T-helper 2 cell (primary cell): ENCODE measurements at places on chromosomes 1 and 21.

- DNase-seq, result no peak
Observed at GRCh38 chr1:2200308-2200943, 5.9 kb upstream of the FAAP20 start.

DNA sequence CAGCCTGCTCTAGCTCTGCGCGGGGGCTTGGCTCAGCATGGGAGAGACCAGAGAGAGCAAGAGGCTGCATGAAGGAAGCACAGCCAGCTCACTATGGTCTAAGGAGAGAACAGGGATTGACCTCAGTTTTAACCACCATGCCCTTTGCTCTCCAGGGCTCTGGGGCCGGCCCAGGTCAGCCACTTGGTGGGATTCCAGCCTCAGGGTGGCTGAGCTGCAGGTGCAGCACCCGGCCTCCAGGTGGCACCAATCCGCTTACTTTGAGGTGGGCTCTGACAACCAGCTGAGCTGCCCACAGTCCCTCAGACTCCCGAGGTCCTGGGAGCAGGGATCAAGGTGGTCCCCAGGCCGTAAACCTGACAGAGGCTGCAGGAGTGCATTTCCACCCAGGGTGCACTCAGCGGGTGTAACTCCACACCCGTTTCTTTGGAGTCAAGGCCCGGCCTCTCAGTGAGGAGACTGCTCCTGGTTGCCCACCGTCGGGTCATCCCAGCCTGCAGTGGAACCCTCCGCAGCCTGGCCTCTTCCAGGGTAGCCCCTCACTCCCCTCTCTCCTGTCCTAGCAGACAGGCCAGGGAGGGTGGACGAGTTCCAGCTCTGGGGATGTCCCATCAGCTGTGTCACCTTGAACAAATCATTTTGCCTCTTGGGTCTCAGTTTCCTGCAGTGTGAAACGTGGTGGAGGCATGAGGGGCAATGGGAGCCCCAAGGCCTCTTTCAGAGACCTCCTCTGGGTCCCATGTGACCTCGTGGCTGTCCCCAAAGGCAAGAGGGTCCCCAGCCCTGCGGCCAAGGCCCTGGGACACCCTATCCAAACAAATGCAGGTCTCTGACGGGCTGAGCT, 607 bp upstream of the LGR6 start:
- DNase-seq, result peak; percentile 36

DNA sequence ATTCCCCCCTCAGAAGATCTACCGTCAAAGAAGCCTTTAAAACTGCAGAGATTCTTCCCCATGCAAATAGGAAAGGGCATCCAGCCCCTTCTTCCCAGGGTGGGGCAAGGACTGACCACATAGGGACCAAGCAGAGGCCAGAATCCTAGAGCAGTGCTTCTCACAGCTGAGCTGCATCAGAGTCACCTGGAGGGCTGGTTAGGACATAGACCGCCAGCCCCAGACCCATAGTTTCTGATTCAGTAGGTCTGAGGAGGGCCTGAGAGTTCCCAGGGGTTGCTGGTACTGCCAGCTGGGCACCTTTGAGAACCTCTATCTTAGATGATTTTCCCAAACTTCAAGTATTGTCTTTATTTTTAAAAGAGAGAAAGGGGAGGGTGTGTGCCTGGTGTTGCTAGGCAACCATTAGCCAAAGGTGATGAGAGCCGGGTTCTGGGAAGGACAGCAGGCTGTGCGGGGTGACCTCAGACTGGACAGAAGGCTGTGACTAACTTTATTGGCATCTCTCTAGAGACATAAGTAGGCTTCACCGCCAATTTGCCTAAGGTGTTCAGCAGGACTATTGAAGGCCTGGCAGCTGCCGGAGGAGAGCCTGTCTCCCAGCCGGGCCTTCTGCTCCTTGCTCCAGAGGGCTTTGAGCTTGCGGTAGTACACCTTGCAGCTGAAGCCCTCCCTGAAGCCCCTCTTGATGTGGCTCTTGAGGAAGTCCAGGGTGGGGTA, 3.0 kb downstream of the SPATA46 start:
- DNase-seq, result no peak

DNA sequence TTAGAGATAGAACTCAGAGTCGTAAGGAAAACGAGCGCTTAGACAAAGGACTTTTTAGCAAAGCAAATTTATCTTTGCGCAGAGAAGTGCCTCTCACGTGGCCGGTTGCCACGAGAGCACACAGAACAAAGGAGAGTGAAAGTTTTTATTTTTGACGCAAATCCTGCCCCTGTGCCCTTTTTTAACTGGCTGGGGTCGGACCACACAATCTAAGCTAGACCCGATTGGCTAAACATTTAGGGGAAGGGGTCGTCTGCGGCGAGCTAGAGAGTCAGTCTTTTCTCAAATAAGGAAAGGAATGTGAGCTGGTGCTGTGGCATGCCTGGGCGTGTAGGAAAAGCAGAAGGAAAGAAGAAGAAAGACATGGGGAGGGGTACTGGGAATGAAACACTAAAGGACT, 2.4 kb downstream of the KRTAP10-2 start:
- no peak for DNase-seq

DNA sequence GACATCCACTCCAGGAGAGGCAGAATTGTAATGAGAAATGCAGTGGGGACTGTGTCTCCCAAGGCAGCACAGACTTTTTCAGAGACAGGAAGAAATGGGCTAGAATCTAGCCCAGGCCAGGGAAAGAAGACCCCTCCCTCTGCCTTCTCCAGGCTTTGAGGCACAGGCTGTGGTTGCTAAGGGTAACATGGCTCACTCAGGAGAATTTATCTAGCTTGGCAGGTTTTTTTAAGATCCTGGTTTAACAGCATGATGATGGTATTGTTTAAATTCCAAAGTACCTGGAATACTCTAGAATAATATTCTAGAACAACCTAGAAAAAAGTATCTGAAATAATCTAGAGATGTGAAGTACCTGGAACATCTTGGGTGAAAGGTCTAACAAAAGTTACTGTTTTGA, 125.6 kb downstream of the URB2 start:
- DNase-seq, result no peak

- DNase-seq, result no peak
Observed at GRCh38 chr1:158945061-158945460, 13.7 kb downstream of the PYHIN1 start.

- DNase-seq, result no peak
Observed at GRCh38 chr1:205976708-205977401, 26.3 kb downstream of the RAB7B start.

DNA sequence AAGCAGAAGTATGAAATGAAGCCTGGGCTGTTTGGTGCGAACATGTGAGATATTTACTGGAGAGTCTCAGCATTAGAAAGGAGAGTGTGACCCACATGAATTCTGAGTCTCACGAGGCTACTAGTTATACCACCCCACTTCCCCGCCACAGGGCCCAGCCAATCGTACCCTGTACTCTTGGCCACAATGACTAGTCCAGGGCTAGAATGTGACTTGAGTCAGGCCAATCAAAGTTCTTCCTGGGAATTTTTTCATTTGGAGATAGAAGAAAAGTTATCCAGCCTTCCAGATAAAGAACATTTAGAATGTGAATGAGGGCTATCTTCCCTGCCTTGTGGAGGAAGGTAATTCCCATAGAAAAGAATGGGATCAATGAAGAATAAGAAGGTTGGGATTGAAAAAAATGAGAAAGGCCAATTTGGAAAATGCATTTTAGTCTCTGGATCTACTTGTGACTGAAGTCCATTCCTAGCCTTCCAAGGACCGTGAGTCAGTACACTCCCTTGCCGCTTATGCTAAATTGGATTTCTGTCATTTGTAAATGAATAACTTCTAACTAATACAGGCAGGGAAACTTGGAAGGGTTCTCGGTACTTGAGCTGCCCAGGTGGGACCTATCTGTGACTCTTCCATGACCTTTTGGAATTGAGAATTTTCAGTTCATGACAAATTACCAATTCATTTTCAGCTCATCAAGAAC, 12.3 kb upstream of the RIMKLA start:
- no peak for DNase-seq

DNA sequence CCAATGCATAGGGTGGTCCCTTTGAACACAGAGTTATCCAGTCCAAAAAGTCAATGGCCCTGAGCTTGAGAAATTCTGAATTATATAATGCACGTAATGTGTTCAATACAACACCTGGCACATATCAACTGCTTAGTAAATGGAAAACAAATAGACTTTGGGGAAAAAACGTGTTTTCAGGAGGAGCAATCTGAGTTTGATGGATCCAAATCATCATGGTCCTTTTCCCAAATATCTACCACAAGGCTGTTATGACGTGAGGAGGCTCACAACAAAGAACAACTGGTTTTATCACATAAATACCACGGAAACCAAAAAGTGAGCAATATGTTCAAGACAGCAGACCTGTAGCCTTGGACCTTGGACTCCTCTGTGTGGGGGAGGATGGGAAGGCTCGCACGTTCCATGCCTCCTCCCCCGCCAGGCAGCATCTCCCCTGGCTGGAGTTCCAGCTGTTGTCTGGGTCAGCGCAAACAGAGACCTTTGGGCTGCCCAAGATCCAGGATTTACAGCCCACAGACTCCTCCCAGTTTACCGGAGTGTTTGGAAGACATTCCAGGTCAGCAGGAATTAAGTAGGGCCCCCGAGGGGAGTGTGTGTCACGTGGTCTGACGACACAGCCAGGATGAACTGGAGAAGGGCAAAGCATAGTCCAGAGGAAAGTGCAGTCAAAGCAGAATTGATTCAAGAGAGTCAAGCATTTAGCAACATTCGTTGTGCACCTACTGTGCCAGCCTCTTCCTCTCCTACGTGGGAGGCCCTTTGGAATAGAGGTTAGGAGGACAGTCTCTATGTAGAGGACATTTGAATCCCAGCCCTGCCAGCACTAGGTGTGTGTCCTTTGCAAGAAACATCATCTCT, 32.2 kb upstream of the MED18 start:
- DNase-seq, result no peak

DNA sequence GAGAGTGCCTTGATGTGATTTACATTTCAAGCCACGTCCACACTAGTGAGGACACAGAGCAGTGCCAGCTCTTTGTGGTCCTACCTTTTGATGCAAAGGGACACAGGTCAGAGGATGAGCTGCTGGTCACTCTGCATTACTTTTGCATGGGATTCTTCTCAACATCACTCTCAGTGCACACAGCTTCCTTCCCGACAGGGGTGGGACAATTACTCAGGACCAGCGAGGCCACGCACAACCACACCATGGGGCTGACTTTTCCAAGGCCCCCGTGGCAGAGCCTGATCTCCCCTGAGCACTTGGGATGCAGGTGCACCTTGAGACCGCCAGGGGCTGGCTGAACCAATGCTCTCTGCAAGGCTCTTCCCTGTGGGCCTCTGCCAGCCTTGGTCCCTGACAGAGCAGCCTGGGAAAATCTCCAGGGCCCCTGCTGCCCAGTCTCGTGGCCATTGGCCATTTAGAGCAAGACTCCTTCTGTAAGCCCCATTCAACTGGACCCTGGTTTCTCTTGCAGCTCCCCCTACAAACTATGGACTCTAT, 13.2 kb upstream of the PRAMEF12 start:
- no peak for DNase-seq

DNA sequence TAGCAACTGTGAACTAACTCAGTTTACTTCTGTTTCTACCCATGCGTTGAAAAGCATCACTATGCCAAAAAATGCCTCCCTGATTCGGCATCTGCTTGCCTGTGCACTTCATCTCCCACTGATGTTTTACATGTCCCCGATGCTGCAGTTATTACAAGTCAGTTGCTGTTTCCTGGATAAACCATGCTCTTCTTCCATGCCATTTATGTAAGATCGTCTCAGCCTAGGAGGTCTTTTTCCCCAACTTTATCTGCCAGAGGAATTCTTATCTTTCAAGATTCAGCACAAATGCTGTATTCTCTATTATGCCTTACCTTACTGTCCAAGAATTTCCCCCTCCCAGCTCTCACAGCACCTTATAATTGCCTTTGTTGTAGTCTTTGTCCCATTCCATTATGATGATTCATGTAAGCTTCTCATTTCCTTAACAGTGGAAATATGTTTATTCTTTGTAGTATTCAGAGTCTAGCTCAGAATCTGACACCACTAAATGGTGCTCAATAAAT, 30.0 kb downstream of the PRKACB start:
- no peak for DNase-seq

DNA sequence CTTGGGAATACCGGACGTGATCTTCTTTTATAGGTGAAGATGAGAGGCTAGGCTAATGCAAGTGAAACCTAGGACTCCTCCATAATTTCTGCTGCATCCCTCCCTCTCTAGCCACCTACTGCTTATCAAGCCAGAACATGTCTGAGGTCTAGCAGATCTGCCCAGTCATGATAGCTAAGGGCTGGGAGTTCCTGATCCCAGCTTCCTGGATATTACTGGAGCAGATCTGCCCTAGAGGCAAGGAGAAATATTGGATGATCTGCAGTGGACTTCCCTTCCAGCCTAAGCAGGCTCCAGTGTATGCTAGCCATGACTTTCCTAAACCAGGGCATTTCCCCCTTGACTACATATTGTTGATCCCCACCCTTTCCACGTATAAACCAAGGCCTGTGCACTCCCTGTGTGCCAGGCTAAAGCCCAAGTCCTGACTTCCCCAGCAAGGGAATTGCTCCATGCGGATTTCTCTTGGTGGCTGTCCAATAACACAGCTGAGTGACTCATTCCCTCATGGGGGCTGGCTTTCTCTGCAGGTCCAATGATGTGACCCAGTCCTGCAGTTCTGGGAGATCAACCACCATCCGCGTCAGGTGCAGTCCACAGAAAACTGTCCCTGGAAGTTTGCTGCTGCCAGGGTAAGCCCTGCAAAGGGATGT, 15.5 kb upstream of the SARS1 start:
- DNase-seq, result no peak

DNA sequence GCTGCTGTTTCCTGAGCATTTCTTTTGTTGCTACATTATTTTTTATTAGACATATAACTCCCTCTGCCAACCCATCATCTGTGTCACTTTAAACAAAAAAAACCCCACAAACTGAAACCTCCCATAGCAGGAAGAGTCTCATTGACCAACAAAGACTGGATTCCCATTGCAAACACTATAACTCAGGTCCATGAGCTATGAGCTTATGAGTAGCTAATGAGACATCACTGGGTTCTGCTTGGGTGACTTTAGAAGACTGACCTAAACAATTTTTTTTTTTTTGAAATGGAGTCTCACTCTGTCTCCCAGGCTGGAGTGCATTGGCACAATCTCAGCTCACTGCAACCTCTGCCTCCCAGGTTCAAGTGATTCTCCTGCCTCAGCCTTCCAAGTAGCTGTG, 212.8 kb downstream of the LTN1 start:
- DNase-seq, result no peak

DNA sequence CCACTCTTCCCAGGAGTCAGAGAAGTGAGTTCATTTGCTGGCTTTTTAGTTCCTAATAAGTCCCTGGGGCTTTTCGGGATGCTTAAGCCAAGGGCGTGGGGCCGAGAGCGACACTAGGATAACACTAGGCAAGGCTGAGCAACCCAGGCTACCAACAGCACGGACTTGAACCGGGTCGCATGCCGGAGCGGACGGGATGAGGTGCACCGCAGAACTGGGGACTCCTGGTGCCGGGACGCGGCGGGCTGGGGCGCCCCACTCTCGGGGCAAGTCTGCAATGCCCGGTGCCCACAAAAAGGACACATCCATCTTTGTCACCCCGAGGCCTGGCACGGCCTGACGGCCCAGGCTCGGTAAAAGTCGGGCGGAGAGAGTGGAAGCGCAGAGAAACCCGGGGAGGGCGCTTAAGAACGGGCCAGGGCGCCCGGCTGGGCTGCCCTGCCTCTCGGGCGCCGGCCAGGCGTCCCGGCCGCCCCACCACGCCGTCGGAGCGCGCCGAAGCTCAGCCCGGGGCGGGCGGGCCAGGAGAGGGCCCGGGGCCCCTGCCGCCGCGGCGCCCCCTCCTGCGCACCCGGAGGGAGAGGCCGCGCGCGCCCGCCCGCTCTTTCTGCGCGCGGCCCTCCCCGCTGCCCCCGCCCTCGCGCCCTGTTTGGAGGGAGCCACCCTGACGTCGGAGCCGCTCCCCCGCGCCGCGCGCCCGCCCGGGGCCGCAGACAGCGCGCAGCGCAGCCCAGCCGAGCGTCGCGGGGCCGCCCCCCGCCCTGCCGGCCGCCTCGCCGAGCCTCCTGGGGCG, at the start of gene NBL1:
Gene NBL1 (plus strand): TSS at position 710 of the 793 bp plus-strand sequence. CDS start 10,720 bp downstream, outside the sequence.
- peak; percentile 41 for DNase-seq
